Pulmonary artery endothelial cell (primary cell): ENCODE measurements at places on chromosomes 7 and 10.

GRCh38 chr7:64045301-64046040 lies at the start of gene ZNF727:
ZNF727 (plus strand) TSS chr7:64045434; CDS start chr7:64045622, 188 bp downstream.
- no peak for DNase-seq

DNA sequence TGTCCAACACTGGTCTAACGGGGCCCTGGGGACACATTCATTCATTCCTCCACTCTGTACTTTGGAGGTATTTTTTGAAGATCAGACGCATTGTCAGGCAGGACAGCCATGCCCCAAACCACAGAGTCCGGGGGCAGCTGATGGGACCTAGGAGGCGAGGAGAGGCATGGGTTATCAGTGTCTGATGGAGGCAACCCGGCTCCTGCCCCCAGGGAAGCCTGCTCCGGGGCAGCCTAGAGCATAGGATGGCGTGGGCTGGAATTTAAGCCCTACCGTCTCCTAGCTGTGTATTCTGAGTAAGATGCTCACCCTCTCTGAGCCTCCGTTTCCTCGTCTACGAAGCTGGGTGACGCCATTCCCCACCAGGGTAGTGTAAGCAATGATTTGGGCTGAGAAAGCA lies 55.4 kb upstream of the ELN start:
- no peak for DNase-seq

GRCh38 chr7:132541656-132542055 lies 34.6 kb downstream of the PLXNA4 start:
- no peak for DNase-seq

DNA sequence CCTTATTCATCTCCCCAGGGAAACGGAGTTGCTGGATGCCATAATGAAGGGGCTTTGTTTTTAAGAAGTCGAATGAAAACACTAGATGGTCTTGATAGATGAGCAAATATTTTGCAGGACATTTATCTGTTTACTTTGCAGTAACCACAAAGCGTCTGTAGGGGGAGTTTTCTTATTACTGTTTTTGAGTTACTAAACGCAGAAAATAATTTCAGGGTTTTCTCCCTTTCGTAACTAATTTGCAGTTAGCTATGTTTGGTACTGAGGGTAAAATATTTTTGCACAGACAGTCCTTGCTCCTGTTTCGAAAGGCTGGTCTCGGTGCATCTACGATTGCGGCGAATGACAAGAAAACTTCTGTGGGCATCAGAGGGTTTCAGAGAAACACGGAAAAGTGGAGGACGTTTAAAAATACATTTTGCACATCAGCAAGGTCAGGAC lies 505.6 kb upstream of the MKI67 start:
- DNase-seq = no peak

DNA sequence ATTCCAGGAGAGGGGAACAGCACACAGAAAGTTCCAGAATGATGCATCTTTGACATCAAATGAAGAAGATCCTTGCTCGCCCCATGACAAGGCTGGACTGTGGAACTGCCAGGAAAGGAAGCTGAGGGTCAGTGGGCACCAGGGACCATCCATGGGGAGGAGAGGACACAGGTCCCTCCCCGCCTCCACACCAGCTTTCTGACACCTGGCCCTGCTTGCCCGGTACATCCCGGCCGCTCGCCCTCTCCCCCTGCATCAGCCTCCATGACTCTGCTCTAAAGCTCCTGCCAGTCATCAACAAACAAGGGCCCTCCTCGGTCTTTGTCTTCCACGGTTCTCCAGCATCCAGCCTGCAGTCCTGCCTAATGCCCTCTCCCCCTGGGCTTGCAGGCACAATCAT lies 222.3 kb downstream of the GRID1 start:
- no peak for DNase-seq

- no peak for DNase-seq
These were observed 40.9 kb downstream of the ANTXRL start for GRCh38 chr10:46327685-46328084.

DNA sequence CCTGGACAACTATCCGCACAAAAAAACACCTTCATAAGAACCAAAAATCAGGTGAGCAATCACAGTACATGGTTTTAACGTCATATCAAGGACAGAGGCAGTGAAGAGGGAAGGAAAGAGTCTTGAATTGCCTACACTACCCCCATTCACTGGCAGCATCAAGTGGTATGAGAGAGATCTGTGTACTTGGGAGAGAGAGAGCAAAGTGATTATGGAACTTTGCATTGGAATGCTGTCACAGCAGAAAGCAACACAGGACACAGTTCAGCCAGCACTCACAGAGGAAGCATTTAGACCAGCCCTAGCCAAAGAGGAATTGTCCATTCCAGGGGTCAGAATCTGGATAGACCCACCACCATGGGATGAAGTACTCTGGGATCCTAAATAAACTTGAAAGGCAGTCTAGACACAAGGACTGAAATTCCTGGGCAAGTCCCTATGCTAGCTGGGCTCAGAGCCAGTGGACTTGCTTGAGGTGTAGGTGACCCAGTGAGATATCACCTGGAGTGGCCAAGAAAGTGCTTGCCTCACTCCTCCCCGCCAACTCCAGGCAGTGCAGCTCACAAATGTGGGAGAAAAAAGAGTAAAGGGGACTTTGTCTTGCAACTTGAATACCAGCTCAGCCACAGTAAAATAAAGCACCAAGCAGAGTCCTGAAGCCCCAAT lies 30.5 kb upstream of the SFTPD start:
- no peak for DNase-seq

DNA sequence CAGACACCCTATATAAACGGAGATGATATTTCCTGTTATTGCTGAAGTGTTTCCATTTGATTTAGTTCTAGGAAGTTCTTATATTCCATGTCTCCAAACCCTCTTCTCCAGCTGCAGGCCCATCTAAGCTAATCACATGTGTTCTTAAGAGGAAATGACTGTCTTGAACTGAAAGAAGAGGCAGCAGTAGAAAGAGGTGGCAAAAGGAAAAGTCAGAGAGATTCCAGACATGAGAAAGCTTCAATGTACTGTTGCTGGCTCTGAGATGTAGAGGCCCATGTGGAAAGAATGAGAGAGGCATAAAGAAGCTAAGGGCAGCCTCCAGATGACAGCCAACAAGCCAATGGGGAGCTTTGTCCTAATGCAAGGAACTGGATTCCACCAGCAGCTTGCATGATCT lies 287.2 kb downstream of the GFRA1 start:
- DNase-seq = no peak

DNA sequence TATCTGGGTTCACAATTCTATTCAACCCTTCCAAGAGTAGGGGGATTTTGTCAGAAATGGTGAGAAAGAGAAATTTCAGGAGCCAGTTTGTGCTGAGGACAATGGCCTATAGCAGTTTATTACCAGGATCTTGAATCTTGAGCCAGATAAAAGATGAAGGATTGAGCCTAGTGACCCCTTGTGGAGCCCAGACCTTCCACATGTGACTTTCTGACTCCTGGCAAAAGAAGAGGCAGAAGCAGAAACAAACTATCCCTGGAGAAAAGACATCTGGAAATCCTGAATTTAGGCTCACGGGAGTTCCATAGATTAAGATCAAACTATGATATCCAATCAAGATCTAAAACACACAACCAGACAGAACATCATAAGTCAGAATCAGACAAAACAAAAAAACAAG lies 60.9 kb upstream of the CHRM2 start:
- no peak for DNase-seq

GRCh38 chr10:69685426-69685801 lies 55.4 kb downstream of the FAM241B start:
- DNase-seq = no peak
